ENCODE measurements at places on chromosomes 4 and X. TPM values are rescaled to one million over a fixed set of nuclear protein-coding genes. Genes with fewer than 3 reads are reported as not detected.

HSD17B11 gene
- total RNA-seq: 27.0 TPM

GRCh38 chr4:13483136-13483767, 888 bp downstream of the RAB28 start:
- no peak for DNase-seq

MEPE gene
- total RNA-seq: not detected

CPE gene
- not detected for total RNA-seq

- DNase-seq: no peak
These were observed 138.2 kb downstream of the GUCY2F start for GRCh38 chrX:109343671-109344070.

GAGE12J gene
- not detected for total RNA-seq

DNA sequence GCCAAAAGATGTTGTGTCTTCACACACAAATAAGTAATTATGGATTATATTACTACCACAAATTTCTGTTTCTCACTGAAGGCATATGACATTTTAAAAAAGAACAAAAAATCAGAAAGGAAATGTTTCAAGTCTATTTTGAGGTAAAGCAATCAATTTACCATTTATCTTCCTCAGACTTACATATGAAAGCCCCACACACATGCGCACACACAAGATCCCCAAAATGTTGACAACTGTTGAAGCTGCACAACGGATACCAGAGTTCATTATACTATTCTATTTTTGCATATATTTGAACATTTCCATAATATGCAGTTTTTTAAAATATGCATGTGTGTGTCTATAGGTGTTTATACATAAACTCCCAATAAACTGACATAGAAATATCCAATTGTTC, 2.7 kb downstream of the LRBA start:
- no peak for DNase-seq

RTL5 gene
- total RNA-seq: 1.00 TPM

GRCh38 chrX:104565791-104566680, at the start of gene IL1RAPL2:
TSS of gene IL1RAPL2 (plus strand) at chrX:104566199.
- DNase-seq: no peak

ARHGAP24 gene
- not detected for total RNA-seq

DNA sequence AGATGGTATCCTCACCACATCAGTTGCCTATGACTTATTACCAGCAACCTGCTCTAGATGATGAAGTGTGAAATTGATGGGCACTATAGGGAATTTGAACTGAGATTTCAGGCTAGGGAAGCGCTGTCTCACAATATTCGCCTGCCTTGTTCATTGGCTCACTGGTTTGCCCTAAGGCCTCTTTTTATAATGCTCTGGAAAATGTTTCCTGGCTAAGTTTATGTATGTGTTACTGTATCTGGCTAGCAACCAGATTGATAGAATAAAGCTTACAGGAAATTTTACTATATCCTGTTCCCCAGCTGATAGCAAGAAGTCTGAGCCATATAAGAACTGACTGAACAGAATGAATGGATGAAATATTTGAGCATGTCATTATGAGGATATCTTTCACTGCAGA, 71.6 kb downstream of the GSTCD start:
- DNase-seq: no peak

NSG1 gene
- total RNA-seq: 16.3 TPM

DNA sequence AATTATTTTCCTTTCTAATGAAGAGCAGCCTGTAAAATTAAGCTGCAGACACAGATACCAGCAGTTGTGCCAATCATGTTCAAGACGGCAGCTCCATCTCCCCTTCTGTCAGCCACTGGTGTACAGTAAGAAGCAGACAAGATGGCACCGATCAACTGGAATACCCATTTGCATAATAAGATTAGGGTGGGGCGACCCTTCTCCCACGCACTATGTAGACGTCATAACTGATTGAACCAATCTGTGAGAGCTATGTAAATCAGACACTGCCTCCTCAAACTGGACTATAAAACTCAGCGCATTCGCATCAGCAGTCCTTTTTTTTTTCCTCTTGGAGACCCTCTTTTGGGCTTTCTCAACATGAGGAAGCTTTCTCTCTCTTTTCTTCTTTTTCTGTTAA, 40.4 kb upstream of the INTS6L start:
- no peak for DNase-seq

SNX12 gene
- total RNA-seq: 56.5 TPM

CT47A7 gene
- not detected for total RNA-seq

- DNase-seq: no peak
These were observed 3.3 kb downstream of the NUDT9 start for GRCh38 chr4:87425711-87426110.

- no peak for DNase-seq
These were observed 91.7 kb downstream of the SMIM20 start for GRCh38 chr4:26005764-26006163.

DNA sequence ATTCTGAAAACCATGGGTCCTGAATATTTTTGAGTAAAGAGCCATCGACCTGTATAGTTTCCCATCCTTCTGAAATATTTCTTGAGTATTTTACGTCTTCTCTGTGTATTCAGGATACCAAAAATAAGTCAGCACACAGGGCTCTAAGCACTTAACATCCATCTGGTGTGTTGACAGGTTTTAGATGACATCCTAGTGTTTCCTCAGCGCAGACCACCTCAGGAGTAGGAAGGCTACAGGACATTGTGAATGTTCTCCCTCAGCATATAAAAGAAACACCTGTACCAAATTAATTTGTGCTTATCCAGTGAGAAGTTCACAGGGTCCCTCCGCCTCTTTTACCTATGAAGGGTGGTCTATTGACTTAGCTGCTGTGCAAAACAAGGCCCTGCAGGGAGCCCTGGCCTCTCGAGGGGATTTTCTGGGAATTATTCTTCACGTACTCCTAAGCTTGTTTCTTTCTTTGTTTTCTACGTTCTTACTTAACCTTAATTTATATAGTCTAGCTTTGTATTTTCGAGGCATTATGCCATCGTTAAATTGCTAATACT, 241.8 kb downstream of the FBXO8 start:
- no peak for DNase-seq

ERAS gene
- total RNA-seq: not detected

ACSL4 gene
- total RNA-seq: 72.4 TPM

GRCh38 chr4:110188113-110188512, 10.3 kb downstream of the ELOVL6 start:
- DNase-seq: no peak

- DNase-seq: no peak
These were observed 20.5 kb downstream of the MGST2 start for GRCh38 chr4:139686130-139686529.

TLR10 gene
- total RNA-seq: not detected

CXCL3 gene
- not detected for total RNA-seq

DNA sequence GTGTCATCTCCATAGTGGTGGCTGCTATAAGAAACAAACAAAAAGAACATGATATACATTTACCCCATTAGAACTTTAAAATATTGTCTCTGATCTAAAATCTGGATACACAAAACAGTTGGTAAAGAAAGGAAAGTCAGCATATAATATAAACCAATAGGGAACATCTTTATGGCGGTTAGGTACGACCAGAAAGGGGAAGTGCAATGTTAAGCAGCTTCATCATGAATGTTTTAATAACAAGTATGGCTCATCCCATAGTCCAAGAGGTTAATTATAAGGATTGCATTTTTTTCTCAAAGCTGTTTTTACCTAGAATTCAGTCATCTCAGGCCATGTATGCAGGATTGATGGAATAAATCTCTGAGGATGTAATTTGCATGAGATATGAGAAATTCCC, 1869.7 kb downstream of the PCDH7 start:
- no peak for DNase-seq

DNA sequence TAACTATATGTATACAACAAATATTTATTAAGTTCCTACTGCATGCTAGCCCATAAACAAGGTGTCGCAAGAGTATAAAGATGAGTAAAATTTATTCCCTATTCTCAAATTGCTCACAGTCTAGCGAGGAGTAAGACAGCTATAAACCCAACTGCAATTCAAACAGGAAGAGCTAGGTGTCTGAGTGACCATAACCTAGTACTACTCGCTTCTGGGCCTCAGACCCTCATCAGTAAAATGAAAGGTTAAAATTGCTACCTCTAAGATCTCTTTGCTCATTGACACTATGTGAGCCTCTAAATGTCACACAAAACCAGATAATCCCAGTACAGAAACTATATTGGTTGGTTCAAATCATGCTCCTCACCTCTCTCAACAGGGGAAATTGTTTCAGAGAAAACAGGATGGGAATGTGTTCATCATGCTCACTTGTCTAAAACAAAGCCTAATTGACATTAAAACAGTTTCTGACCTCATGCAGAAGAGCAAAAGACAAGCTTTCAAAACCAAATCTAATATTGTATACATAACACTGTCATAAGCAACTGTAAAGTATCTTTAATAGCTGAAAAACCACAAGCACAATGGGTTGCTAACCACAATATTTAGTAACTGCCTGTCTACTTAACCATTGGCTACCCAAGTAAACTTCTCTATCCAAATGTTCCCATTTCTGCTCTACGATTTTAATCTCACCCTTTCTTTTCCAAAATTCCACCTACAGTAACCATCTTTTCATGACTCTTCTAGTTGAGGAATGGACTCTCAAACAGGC, 264.6 kb upstream of the FMR1 start:
- no peak for DNase-seq

DNA sequence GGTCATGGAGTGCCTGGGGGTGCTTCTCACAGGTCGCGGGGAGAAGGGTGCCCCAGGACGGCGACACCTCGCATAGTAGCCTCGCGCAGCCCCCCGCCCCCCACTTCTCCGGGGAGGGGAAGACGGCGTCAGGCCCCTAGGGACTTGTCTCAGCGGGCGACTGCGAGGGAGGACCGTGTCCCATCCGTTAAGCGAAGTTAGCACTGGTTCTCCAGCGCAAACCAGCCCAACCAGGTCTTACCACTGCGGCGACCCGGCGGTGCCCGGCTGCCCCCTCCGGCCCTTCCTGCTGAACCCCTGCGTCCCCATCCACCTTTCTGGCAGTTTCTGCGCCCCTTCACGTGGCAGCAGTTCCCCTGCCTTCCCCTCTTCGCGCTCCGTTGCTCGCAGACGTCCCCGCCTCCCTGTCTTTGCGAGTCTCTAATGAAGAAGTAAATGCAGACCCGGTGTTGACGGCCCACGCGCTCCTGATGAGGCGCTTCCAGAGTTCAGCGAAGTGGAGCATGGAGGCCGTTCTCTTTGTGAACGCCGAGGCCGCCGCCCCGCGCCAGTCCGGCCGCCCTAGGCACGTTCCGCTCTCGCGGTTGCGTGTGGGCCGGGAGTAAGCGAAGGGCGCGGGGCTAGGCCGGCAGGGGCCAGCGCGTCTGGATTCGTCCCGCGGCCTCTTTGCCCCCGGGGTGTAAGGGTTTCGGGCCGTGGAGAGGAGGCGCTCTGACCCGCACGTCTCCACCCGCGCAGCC, 3.0 kb downstream of the SLIT2 start:
- DNase-seq: no peak

ADH5 gene
- total RNA-seq: 113 TPM

- DNase-seq: no peak
These were observed 146.7 kb upstream of the FAM9B start for GRCh38 chrX:9180623-9181022.

DNA sequence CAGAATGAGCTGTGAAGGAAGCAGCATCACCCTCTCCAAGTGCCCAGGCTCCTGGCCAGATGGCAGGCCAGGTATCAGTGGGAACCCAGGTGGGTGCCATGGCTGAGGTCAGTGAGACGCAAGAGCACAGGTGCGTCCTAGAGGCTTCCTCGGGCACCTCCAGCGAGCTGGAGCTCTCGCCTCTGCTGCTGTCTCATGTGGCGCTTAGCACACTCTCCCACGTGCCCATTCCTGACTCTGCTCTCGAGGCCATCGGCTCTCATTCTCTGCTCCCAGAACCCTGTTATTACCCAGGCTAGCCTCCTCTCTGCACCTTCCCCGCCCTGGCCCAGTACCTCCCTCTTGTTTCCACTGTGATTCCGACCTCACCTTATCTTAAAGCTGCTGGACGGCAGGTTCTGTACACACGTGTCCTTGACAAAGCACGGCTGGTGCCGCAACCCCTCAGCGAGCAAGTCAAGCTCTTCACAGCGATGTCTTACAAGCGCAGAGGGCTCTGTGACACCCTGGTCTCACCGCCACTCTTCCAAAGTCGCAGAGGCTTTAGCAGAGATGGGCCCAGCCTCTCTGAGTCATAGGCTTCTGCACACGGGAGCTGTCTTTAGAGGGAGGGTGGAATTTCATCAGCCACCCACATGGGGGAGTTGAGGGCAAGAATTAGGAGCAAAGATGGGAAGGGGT, 15.4 kb upstream of the MSANTD1 start:
- no peak for DNase-seq

GRCh38 chr4:26441771-26442170, 48.5 kb downstream of the CCKAR start:
- DNase-seq: no peak
